Thyroid gland (tissue), 4 donors: ENCODE measurements at places on chromosomes 2 and 18.

DNA sequence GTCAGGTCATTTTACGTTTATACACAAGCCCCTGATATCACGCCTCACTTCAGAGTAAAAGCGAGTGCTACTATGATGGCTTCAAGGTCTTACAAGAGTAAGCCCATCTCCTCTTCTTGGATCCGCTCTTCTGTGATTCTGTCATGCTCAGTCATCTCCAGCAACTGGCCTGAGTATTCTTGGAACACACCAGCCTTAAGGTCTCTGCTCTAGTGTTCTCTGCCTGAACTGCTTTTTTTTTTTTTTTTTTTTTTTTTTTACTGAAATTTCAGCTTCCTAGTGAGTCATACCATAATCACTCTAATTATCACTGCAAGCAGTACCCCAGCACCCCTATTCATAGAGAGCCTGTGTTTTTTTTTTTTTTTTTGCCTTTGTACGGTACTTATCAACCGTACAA is 1228.9 kb downstream of the CNTNAP5 start:
- DNase-seq, result no peak

GRCh38 chr2:134482766-134483340 is 229.0 kb downstream of the MGAT5 start:
- no peak for DNase-seq

DNA sequence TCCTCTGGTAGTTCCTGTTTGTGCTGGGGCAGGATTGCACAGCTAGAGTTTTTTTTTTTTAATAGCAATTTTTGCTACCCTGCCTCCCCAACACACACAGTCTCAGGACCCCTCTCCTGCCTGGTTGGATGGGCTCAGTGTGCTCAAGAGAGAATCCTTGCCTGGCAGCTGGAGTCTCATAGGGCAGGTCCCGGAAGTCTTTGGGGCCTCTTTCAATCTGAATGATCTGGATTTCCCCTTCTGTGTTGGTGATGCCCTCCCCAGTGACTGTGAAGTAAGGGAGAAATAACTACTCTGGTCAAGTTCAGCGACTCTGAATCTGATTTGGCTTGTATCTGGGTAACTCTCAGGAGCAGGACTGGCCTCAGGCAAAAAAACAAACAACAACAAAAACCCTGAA is 220.6 kb upstream of the LRRTM1 start:
- no peak for DNase-seq

GRCh38 chr2:7084601-7085000 is 167.4 kb downstream of the RNF144A start:
- DNase-seq, result no peak
